MM.1S (cell line): ENCODE measurements at places on chromosomes 12 and 14.

DNA sequence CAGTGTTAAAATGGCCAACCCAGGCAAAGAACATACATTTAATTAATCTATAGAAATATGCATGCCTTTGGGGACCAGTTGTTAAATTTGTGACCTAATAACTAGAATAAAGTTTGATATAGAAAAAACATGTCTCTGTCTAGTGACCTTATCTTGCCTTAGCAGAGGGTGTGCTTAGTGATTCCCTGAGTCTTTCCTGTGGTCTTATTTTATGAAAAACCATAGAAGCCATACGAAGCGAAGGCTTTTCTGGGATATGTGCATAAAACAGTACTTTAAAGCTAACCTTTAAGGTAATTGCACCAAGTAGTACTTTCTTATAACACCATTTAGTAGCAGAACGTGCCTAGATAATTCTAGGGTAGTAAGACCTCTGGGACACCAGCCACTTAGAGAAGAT lies 379.4 kb downstream of the ZFP36L1 start:
- no peak for DNase-seq

GRCh38 chr12:113581342-113581741 lies 109.7 kb upstream of the LHX5 start:
- DNase-seq, result no peak

- DNase-seq, result no peak
These were observed 83.8 kb upstream of the CLEC14A start for GRCh38 chr14:38339696-38340095.

DNA sequence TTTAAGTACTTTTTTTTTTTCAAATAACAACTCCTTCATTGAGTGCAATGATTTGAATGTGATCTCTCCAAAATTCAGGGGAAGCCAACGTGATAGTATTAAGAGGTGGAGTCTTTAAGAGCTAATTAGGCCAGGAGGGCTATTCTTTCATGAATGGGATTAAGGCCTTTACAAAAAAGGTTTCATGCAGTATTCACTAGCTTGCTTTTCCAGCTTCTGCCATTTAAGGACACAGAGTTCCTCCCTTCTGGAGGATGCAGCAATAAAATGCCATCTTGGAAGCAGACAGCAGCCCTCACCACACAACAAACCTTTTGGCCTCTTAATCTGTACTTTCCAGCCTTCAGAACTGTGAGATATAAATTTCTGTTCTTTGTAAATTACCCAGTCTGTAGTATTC lies 586.8 kb upstream of the LMO3 start:
- no peak for DNase-seq
